ENCODE measurements at places on chromosomes 4 and X. TPM values are rescaled to one million over a fixed set of nuclear protein-coding genes. Genes with fewer than 3 reads are reported as not detected.

ZNF732 gene
- total RNA-seq: not detected

GPM6B gene
- not detected for total RNA-seq

PAGE5 gene
- total RNA-seq: not detected

MCTS1 gene
- total RNA-seq: 47.8 TPM

HSFX4 gene
- total RNA-seq: not detected

SAGE1 gene
- total RNA-seq: not detected

SNCA gene
- 6.2 TPM for total RNA-seq
